ENCODE measurements at places on chromosomes 7 and 10. TPM values are rescaled to one million over a fixed set of nuclear protein-coding genes. Genes with fewer than 3 reads are reported as not detected.

Gene MBL2
- total RNA-seq = not detected

Gene CCL26
- total RNA-seq = not detected

Gene OPALIN
- not detected for total RNA-seq

Gene ZNF479
- total RNA-seq = not detected

Gene INSYN2A
- total RNA-seq = not detected

Gene DDC
- not detected for total RNA-seq

Gene ARHGEF5
- total RNA-seq = 0.88 TPM

Gene SUGCT
- 2.2 TPM for total RNA-seq

Gene CYP2E1
- total RNA-seq = not detected

Gene EPHB4
- 148 TPM for total RNA-seq

Gene SLC35G1
- total RNA-seq = 3.3 TPM

Gene ESYT2
- 40.6 TPM for total RNA-seq

Gene EN2
- not detected for total RNA-seq

Gene VWDE
- total RNA-seq = 0.11 TPM

Gene ITGB8
- total RNA-seq = 6.5 TPM

Gene DMBT1
- not detected for total RNA-seq

Gene ARHGEF35
- 0.82 TPM for total RNA-seq

Gene TNRC18
- 65.0 TPM for total RNA-seq

Gene SYPL1
- 66.6 TPM for total RNA-seq

Gene CEP55
- total RNA-seq = 58.9 TPM

Gene PPP1R3A
- not detected for total RNA-seq

Gene TRIM50
- total RNA-seq = not detected

Gene CHCHD2
- 368 TPM for total RNA-seq
